ENCODE measurements at places on chromosomes 6 and 20. TPM values are rescaled to one million over a fixed set of nuclear protein-coding genes. Genes with fewer than 3 reads are reported as not detected.

PDYN gene
- total RNA-seq, result not detected

DNA sequence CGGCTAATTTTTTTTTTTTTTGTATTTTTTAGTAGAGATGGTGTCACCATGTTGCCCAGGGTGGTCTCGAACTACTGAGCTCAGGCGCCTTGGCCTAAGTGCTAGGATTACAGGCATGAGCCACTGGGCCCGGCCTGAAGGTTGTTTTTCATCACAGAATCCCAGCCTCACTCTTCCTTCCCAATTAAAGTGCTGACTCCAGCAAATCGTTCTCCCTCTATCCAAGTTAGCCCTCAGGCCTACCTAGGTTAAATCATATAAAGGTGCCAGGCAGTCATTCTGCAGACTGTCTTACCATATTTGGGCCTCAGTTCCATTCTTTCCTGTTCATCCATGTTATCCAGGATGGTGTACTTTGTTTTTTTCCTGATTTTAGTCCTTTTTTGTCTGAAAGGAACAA lies 56.4 kb downstream of the ALDH5A1 start:
- H3K27ac ChIP-seq, result no peak overlapping the region
- H3K27me3 ChIP-seq, result no peaks in the 10 kb centered on the region
- H3K4me3 ChIP-seq, result no peak overlapping the region
- no peak for DNase-seq
- H3K36me3 ChIP-seq, result no peaks in the 10 kb centered on the region

RING1 gene
- 34.1 TPM for total RNA-seq

PLTP gene
- total RNA-seq, result 445 TPM

- H3K27me3 ChIP-seq, result no peaks in the 10 kb centered on the region
- H3K27ac ChIP-seq, result peak overlapping the region; percentile 28
These were observed 14.9 kb downstream of the COL21A1 start for GRCh38 chr6:56232436-56232835.

DNA sequence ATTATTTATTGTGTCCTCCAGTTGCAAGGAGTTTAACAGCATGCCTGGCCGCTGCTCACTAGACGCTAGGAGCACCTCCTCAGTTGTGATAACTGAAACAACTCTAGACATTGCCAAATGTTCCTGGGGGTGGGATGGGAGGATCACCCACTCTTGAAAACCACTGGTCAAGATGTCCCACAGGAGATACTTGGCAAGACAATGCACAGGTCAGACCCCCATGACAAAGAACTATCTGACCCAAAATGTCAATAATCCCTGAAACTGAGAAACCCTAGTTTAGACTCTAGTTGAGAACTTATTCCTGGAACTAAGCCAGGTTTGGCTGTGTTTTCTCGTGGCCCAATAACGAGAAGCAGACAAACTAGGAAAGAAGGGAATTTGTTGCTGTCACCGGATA lies 9.5 kb upstream of the FKBPL start:
- no peak overlapping the region for H3K27ac ChIP-seq
- H3K36me3 ChIP-seq, result no peaks in the 10 kb centered on the region
- H3K4me1 ChIP-seq, result no peaks in the 10 kb centered on the region
- H3K27me3 ChIP-seq, result no peaks in the 10 kb centered on the region
- H3K4me3 ChIP-seq, result no peak overlapping the region

UST gene
- 21.5 TPM for total RNA-seq

GRCh38 chr6:11552442-11552841 lies 14.9 kb downstream of the TMEM170B start:
- H3K4me1 ChIP-seq, result no peaks in the 10 kb centered on the region
- H3K36me3 ChIP-seq, result no peaks in the 10 kb centered on the region
- no peak for DNase-seq
- no peaks in the 10 kb centered on the region for H3K27me3 ChIP-seq

LZTS3 gene
- 9.5 TPM for total RNA-seq

DNA sequence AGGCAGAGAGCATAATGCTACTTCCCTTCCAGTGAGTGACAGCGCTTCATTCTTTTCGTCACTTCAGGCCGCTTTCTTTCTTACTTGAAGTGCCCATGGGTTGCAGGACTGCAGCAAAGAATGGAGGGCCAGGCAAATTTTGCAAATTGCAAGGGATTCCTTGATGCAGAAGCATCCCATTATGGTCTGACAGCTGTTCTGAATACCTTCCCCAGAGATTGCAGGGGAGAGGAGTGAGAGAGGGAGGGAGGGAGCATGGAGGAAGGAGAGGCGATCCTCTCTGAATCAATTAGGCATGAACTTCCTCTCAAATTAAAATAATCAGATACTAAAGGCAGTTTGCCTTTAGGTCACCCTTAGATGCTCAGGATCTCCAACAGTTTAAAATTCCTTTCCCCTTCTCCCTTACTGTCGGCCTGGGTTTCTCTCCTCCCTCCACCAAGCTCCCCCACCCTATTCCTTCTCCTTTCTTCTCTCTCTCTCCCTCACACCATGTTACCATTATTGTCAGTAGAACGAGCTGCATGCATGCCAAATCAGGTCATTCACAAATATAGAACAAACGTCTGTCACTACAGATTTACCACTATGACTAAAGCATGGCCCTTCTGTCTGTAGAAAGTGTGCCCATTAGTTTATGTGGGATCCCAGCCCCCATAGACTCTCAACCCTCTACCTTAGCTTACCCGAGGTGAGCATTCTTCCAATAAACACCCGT lies 289.2 kb downstream of the CD83 start:
- H3K4me1 ChIP-seq, result no peaks in the 10 kb centered on the region
- H3K4me3 ChIP-seq, result no peak overlapping the region
- DNase-seq, result no peak
- H3K27ac ChIP-seq, result no peak overlapping the region
- no peaks in the 10 kb centered on the region for H3K36me3 ChIP-seq
- H3K27me3 ChIP-seq, result no peaks in the 10 kb centered on the region

DNA sequence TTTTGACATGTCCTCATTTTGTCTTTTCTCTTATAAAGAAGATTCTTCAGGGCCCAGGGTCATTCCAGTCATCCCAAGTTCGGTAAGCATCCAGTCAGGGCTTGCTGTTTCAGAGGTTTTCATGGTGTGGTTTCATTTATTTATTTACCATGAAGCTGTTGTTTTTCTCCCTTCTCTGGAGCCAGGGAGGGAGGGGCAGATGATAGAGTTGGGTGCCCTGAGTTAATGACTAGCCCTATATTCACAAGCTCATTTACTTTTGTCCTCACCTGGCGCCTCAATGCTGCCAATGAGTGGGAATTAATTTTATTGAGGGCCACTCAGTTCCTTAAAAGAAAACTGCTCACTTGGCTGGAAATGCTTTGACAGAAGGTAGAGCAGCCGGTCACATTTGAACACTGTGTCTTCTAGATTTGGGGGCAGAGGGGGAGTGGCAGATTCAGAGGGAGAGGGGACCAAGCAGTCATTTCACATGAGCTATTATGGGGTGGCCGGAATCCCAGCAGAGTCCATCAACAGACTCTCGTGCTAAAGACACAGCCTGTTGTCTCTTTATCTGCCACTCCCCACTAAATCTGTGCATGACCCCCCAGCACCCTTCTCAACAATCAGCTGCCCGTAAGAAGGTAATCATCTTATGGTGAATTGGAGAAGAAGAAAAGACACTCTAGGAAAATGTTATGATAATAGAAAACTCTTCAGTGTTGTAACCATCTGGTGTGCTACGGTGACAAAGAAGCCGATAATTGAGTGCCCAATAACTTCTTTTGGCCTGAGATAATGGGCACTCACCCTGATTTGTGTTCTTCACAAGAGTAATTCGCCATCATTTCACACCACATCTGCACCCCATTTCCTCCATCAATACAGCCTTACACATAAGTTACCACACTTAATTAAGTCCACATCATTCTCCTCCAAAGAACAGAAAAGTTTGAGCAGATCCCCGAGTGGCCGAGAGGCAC lies 573.5 kb upstream of the JAG1 start:
- no peaks in the 10 kb centered on the region for H3K4me1 ChIP-seq
- H3K4me3 ChIP-seq, result no peak overlapping the region
- no peak overlapping the region for H3K27ac ChIP-seq
- no peak for DNase-seq

- H3K27ac ChIP-seq, result no peak overlapping the region
- DNase-seq, result no peak
These were observed 193.4 kb upstream of the PREP start for GRCh38 chr6:105596284-105596755.

MOXD1 gene
- total RNA-seq, result 1.2 TPM

DNA sequence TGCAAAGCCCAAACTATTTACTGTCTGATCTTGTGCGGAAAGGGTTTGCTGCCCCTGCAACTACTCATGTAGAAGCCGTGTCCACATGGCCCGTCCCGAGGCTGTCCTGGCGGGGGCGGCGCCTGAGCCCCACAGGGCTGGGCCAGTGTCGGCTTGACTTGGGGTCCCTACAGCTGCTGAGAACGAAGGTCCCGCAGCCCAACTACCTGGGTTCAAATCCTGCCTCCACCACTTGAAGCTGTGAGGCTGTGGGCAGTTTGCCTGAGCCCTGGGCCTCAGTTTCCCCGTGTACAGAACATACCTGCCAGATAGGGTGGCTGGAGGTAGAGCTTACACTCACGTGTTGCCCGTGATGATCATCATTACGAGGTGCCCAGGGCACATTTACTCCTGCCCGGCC lies 111.1 kb downstream of the SULF2 start:
- no peaks in the 10 kb centered on the region for H3K27me3 ChIP-seq
- no peaks in the 10 kb centered on the region for H3K36me3 ChIP-seq
- no peaks in the 10 kb centered on the region for H3K4me1 ChIP-seq
- H3K27ac ChIP-seq, result no peak overlapping the region
- no peak for DNase-seq

GRCh38 chr20:48395816-48396546 lies 431.8 kb downstream of the PREX1 start:
- no peak for DNase-seq
- H3K27me3 ChIP-seq, result no peaks in the 10 kb centered on the region
- H3K36me3 ChIP-seq, result no peaks in the 10 kb centered on the region
- no peak overlapping the region for H3K4me3 ChIP-seq
- no peaks in the 10 kb centered on the region for H3K4me1 ChIP-seq
- no peak overlapping the region for H3K27ac ChIP-seq

All from aorta (tissue), 5 donors.